Stimulated activated CD4-positive, alpha-beta T cell treated with anti-CD3 and anti-CD28 coated beads, Interleukin-1b, Interleukin-23, amount 100 ng/mL, for 1 hour (primary cell): ENCODE measurements at places on chromosomes 4 and X.

- DNase-seq = no peak
Observed at GRCh38 chr4:72390409-72390808, 178.6 kb downstream of the ADAMTS3 start.

DNA sequence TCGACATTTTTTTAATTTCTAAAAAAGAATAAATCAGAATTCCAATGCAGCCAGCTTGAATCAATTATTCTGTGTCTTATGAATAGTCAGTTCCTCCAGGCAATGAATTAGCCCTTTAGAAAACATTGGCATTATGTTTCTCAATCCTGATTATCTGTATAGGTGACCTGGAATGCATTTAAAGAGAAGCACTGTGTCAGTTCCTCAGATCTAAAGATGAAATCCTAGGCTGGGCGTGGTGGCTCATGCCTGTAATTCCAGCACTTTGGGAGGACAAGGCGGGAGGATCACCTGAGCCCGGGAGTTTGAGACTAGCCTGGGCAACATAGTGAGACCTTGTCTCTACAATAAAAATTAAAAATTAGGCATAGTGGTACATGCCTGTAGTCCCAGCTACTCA is 43.5 kb downstream of the MND1 start:
- no peak for DNase-seq

GRCh38 chr4:118035309-118035708 is 1.0 kb downstream of the NDST3 start:
- no peak for DNase-seq

DNA sequence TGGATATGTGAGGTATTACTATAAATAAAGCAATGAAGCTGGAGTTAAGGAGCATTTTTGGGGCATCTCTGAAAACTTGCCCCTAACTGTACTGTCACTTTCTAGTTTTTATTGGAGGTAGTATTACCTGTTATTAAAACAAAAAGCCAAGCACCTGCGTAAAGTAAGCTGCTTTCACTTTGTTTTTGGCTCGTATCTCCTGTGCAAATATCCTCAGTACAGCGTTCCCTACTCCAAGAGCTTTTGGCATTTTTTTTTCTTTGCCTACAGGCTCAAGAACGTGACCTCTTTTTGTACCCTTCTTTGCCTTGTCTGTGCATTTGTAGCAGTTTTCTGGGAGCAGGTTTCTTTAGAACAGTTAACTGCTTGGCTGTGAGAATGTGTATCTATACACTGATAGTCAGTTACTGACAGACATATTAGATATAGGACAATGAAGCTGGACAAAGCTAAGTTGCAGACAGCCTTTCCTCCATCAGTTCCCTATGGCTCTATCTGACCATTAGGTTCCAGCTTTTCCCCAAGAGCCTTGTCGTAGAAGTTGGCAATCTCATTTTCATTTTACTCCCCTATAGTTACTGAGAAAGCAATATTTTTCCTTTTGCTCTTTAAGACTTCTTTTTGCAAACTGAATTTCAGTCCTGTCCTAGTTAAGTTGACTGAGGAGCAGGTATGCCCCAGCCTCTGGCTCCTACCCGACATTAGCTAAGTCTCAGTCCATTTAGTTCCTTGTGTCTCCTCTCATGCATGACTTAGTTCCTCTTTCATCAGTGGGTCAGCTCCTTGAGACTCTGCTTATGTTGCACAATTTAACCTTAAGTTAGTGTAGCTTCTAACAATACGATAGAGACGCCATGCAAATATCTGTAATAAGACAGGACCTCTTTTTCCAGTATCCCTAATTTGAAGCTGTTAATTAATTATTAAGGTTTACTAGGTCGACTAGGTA is 71.5 kb upstream of the HPRT1 start:
- no peak for DNase-seq

GRCh38 chrX:16869393-16870094 is 618 bp downstream of the RBBP7 start:
- no peak for DNase-seq

DNA sequence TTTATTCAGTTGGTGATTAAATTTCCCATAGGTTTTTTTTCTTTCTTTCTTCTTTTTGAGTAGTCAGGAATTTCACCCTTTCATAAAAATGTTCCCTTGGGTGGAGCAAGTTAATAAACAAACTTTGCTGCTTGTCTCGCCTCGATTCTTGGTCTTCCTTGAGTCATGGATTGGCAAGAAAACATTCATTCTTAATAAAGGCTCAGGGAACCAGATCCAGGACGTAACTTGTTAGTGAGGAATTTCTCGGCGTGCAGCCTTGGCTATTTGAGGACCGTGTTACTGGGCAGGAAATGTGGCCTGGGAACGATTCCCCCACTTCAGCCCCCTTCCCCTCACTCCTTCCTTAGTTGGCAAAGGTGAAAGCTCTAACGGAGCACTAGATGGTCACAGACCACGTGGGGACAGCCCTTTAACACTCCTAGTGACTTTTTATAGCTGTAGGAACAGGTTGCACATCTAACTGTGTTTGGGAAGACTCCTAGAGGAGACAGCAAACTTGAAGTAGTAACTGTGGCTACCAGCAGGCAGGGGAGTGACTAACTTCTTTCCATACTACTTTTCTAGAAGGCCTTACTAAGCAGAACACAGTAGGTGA is 106.8 kb downstream of the UCHL1 start:
- no peak for DNase-seq

DNA sequence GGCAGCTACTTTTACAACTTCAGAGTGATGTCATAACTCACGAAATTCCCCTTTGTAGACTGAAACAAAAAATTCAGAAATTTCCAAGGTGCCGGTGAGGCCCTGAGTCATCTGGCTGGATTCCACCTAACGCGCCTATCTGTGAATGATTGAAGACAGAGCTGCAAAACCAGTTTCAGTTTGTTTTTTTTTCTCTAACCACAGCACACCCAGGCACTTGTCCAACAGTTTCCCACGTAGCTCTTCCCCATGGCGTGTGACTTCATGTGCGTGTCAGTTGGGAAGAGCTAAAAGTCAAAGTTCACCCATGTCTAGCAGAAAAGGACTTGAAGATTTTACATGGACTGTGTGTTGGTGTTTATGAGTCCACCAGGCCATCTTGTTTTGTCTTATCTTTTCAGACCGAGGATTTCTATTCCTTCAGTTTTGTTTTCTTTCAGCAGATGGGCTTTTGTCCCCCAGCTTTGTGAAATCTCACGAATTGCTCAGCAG is 16.4 kb downstream of the TCEANC start:
- no peak for DNase-seq

GRCh38 chr4:127629371-127629770 is 3.4 kb upstream of the INTU start:
- DNase-seq = no peak

DNA sequence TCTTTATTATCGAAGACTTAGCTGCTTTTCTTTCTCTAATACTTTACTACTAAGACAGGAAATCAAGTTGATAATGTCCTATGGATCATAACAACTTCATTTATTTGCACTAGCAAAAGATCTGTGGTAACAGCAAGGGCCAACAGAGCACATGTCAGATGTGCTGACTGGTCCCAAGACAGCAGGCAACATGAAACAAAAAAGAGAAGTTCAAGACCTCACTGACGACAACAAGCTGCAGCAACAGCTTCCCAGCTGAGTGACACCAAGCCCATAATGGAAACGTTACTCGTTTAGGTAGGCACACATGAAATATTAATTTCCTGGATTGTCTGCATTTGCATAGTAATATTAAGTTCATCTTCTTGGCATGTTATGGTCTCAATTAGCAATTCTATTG is 126.9 kb downstream of the UNC5C start:
- DNase-seq = no peak

- DNase-seq = no peak
Observed at GRCh38 chr4:1234309-1234695, 14.6 kb downstream of the CTBP1 start.

DNA sequence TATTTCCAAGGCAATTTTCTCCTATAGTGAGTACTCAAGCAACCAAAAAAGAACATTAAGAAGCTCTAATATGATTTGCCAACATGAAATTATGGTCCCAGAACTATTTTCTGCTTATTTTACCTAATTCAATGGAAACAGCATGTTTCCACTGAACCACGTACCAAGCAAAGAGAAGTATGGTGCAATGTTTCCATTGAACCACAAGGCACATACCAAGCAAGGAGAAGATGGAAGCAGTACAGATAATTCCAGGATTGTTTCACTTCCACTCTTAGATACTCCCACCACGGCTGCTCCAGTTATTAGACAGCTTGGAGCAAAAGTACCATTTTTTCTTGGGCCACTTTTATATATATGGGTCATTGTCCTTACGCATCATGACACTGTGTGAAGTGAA is 164.9 kb downstream of the RNF150 start:
- no peak for DNase-seq

DNA sequence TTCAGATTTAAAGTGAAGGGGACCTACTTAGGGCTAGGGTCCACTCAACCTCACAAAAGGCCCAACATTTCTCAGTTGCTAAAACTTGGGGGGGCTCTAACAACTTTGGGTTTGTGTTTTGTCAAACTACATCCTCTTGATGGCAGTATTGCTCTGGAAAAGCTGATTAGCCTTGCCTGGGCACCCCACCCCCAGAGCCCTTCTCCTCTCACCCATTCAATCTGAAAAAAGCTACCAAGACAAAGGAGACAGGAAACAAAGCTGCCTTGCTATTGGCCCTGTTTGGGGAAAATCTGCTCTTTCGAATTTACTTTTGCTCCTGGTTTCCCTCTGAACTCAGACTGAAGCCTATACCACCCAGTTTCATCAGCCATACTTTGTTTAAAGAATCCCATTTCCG is 195.2 kb upstream of the STK26 start:
- DNase-seq = no peak

DNA sequence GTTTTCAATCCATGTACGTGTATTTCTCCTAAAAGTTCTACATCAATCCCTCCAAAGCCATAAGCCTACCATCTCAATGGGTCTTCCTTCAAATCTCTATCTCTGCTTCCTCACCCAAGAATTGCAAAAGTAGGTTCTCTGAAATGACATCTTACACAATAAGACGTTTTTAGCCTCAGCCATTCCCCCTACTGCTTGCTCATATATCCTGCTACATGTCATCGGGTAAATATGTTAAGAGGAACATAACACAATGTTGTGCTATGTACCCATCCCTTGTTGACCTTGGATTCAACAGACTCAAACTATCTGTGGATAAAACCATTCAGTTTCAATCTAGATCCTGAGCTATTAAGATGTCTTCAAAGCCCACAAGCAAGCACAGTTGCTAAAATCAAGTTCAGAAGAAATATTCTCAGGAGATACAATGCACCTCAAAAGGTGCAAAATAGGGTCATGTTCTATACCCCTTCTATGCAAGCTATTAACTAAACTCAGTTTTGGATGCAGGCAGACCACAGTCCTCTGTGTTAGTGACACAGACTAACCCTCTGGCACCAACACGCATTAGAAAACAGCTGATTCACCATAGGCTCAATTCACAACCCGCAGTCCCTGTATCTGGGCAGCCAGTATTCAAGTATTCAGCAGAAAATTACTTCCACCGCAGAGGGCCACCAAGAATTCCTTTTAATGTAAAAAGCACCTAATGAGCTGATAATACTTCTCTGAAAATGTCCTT is 56.8 kb downstream of the CD99L2 start:
- DNase-seq = no peak
